ENCODE measurements at places on chromosomes 12 and 14.

- DNase-seq: no peak
Measured at GRCh38 chr12:65703176-65703575, 121.1 kb upstream of the HMGA2 start.

GRCh38 chr12:115137812-115138521, 454.0 kb upstream of the TBX3 start:
- no peak for DNase-seq

GRCh38 chr14:53011053-53011462, 60.2 kb upstream of the FERMT2 start:
- no peak for DNase-seq

- DNase-seq: no peak
Measured at GRCh38 chr12:10174986-10175614, 3.2 kb upstream of the OLR1 start.

DNA sequence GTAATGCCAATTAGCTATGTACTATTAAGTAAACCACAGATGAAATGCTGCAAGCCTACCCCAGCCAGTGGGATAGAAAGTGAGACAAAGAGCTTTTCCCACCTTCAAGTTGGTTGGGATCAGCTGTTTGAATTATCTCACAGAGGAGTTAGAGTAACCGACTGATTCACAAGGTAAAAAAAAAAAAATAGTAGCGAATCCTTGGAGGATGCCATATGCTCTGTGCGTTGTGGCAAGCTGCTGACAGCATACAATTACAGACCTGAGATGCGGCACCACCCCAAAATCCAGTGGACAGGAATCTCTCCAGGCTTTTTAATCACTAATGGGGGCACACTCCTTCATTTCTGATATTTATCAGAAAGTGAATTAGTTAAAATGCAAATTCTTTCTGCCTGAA, 157.0 kb upstream of the RMST start:
- no peak for DNase-seq

GRCh38 chr12:52789637-52790426, 6.1 kb downstream of the KRT3 start:
- no peak for DNase-seq

DNA sequence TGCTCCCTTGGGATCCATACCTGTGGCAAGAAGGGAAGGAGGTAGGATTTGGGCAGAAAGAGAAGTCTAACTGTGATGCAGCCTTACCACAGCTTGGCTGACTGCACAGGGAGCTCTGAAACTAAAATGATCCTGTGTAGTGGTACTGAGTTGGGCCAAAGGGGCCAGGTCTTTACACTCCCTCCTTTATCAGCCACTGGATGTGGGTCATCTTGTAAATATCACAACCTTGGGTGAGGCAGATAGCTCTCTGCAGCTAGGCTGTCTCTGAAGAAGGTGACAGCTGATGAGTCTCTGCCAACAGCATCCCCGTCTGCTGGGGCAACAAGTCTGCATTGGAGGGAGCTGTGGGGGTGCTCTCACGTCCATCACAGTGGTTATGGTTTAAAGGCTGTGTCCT, 95.9 kb upstream of the CAND1 start:
- DNase-seq: no peak

- no peak for DNase-seq
Measured at GRCh38 chr12:118098911-118099671, 4.7 kb downstream of the VSIG10 start.

DNA sequence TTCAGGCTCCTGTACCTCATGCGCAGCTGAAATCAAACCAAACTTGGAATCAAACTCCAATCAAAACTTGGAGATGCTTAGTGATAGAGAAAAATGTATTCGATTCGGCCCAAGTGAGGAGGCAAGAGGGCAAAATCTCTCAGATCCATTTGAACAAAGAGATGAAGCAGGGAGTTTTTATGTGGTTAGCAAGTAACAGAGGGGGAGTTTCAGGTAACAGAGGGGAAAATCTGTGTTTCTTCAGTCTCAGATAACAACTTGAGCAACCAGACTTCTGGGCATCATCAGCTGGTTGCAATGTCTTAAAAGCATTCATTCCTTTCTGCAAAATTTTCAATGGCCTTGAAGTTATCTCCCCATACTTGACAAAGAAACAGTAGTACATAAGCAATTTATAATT, 245.1 kb upstream of the AVPR1A start:
- no peak for DNase-seq

DNA sequence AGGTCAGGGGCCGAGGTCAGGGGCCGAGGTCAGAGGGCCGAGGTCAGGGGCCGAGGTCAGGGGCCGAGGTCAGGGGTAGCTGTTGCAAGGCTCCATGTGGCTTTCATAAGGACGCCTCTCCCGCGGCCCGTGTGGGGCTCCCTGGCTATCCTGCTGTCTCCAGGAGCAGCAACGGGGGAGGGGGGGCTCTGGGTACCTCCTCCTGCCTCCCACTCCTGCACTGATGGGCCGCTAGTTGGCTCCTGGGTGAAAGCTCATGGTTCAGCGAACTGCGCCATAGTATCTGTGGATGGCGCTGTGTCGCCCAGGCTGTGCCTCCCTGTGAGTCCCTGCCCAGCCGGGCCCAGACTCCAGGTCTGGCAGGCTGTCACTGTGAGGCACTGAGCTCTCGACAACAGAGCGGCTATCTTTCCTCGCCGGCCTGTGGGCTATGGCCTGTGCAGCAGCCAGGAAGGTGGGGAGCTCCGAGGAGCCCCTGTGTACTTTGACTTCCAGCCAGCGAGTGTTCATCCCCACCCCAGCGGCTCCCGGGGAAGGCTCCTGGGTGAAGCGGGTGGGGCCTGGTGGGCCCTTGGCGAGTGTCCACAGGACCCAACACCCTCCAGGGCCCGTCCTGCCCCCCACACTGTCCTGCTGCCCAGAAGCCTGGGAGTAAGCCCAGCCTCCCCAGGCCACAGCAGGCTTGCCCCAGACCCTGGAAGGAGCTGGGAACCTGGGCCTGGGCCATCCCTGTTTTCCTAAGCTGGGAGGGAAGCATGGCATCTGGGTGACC, 8.1 kb downstream of the RFLNA start:
- no peak for DNase-seq

GRCh38 chr14:32438517-32438916, 109.4 kb downstream of the AKAP6 start:
- DNase-seq: no peak

Measured in GM12864 (cell line).